T-cell (primary cell): ENCODE measurements at places on chromosomes 7 and 10.

- no peak for DNase-seq
Observed at GRCh38 chr7:108059526-108059925, 56.6 kb upstream of the LAMB1 start.

DNA sequence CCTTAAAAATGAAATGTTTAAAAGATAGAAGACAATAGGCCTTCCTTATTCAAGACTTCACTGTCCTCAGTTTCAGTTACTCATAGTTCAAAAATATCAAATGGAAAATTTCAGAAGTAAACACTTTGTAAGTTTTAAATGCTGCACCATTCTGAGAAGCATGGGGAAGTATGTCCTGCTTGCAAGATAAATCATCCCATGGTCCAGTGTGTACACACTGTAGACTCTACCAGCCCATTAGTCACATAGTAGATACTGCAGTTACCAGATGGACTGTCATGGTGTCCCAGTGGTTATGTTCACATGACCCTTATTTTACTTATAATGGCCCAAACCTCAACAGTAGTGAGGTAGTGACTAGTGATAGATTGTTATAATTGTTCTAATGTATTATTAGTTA, 69.5 kb downstream of the PTPN12 start:
- no peak for DNase-seq

- no peak for DNase-seq
Observed at GRCh38 chr7:38425509-38425908, 152.1 kb upstream of the TARP start.

GRCh38 chr10:124827474-124827873, 25.9 kb downstream of the ABRAXAS2 start:
- no peak for DNase-seq

- no peak for DNase-seq
Observed at GRCh38 chr7:31939076-31939475, 131.1 kb downstream of the PDE1C start.

DNA sequence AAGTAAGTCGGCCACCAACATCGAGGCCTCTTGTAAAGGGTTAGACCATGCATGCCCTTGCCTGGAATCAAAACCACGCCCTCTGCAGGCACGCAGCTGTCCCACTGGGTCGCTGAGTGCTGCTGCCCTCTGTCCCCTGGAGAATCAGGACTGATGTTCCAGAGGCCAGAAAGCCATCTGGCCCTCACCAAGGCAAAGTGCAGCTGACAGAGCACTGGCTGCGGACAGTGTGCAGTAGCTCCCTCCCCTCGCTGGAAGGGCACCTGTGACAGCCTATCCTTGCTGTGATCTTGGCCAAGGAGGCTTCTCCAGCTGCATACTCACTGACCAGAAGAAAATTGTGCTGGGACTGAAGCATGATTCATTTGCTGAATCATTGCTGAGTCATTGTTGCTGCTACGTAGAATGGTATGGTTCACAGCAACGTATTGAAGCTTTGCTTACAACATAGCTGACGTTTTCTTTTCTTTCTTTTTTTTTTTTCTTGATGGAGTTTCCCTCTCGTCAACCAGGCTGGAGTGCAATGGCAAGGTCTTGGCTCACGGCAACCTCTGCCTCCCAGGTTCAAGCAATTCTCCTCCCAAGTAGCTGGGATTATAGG, 30.4 kb downstream of the DDC start:
- no peak for DNase-seq

GRCh38 chr10:12062754-12063482, 5.8 kb upstream of the DHTKD1 start:
- DNase-seq, result no peak

GRCh38 chr7:120856198-120856597, 1.7 kb downstream of the TSPAN12 start:
- no peak for DNase-seq

- DNase-seq, result no peak
Observed at GRCh38 chr10:43282881-43283280, 16.0 kb upstream of the RASGEF1A start.

- DNase-seq, result no peak
Observed at GRCh38 chr10:126392469-126392868, 4.2 kb upstream of the ADAM12 start.

DNA sequence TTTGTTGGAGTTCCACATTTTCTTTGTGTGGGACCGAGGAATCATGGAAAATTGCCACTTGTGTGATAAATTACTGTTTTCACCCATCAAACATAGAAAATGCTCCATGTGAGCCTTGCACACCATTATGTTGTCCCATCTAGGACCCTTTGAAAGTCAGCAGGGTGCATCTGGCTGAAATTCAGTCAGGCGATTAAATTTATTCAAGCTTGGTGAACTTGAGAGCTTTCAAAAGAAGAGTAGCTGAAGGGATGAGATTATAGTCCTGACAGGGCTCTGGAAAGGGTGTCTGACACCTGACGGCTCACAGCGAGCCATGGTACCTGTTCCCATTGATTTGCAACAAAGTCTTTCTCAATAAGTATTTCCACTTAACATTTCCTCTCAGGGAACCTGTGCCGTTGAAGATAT, 399.7 kb upstream of the ETV1 start:
- DNase-seq, result no peak

DNA sequence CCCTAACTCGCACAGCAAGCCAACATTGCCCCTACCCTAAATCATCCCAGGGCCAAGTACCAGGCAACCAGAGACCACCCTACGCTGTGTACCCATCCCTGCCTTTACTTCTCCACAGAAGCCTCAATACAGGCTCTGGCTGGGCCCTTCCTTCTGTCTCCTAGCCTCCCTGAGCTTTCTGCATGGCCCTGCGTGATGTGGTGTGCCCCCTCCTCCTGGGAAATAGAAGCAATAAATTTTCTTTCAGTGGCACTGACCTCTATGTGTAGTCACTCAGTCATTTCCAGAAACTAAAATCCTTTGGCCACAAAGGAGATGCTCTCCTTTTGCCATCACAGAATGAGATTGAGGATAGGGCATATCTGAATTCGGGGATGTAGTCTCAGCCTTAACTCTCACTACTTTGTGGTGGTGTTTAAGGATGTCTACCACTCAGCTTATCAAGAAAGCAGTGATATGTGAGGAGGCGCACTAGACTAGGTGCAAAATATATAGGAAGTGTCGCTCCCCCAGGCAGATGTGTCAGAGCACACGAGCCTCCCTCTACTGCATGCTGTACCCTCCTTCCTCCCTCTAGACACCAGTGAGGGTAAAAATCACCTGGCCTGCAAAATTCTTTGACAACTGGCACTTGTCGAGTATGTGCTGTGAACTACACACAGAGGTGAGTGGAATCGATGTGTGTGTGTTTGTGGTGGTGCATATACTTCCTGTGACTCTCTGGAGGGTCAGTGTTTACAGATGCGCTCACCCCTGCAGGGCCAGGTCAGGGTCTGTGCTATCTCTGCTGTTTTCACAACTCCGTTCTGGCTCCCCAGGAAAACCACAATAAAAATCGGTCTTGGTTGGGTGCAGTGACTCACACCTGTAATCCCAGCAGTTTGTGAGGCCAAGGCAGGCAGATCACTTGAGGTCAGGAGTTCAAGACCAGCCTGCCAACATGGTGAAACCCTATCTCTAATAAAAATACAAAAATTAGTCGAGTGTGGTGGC, 825.9 kb upstream of the IGFBP3 start:
- DNase-seq, result no peak

DNA sequence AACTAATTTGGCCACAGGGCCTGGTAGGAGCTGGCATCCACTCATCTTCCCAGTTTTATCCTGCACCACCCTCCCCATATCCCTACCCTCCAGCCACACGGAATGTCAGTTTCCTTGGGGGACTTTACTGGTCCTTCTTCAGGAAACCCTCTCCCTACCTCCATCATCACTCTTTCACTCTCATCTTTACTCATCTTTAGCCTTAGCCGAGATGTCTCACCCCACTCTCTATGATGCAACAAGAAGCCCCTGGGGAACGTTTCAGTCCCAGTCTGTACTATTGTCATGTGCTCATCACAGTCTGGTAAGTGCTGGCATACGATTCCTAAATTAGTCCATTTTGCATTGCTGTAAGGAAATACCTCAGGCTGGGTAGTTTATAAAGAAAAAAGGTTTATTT, 34.9 kb upstream of the TMEM248 start:
- DNase-seq, result no peak

GRCh38 chr7:118855290-118855689, 630.8 kb downstream of the ANKRD7 start:
- no peak for DNase-seq

DNA sequence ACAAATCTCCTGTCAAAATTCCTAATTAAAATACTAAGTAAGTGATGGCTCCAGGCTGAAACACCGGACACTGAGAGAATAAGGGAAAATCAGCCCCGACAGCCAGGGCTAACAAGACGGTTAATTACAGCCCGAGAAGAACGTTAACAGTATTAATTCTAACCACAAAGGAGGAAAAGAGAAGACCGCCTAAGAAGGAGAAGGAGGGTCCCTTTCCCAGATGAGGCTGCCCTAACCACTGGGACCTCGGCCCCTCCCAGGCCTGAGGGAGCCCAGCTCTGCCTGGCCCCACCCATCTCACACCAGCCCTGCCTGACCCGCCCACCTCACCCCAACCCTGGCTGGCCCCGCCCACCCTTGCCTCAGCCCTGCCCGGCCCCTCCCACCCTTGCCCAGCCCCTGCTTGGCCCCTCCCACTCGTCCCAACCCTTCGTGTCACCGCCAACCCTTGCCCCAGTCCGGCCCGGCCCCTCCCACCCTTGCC, 51.3 kb downstream of the PWWP2B start:
- DNase-seq, result no peak

- DNase-seq, result no peak
Observed at GRCh38 chr10:4733150-4733842, 92.7 kb upstream of the AKR1E2 start.

GRCh38 chr7:7177044-7177517, 5.3 kb upstream of the C1GALT1 start:
- no peak for DNase-seq

DNA sequence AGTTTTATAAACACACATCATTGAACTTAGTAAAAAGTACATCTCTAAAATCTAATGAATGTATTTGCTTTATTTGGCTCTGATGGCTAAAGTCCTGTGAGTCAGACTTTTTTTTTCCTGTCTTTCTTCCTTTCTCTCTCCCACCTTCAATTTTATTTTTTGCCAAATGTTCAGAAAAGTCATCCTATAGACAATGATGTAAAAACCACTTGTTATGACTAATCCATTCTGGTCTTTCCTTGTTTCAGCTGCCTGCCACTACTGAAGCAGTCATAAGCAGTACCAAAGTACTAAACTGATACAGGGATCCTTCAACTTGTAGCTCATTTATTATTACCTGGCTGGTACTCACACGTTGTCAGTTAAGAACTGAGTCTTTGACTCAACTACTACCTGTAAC, 23.9 kb downstream of the HECTD2 start:
- no peak for DNase-seq

- no peak for DNase-seq
Observed at GRCh38 chr7:55212838-55213237, 152.3 kb upstream of the LANCL2 start.

DNA sequence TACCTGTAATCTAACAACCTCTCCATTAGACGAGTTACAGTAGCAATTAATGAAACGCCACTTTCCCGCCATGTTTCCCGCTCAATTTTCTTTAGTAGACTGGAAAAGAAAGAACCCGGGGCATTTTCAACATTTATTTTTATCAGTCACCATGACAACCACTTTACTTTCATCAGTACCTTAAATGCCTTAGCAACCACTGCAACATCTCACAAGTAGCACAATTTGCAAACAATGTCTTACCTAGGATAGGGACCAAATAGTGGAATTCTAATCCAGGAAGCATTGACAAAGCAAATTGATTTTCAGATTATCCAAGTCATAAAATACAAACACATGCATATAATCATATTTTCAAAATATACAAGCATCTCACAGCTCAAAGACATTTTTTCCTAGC, 221.6 kb upstream of the IMMP2L start:
- no peak for DNase-seq

DNA sequence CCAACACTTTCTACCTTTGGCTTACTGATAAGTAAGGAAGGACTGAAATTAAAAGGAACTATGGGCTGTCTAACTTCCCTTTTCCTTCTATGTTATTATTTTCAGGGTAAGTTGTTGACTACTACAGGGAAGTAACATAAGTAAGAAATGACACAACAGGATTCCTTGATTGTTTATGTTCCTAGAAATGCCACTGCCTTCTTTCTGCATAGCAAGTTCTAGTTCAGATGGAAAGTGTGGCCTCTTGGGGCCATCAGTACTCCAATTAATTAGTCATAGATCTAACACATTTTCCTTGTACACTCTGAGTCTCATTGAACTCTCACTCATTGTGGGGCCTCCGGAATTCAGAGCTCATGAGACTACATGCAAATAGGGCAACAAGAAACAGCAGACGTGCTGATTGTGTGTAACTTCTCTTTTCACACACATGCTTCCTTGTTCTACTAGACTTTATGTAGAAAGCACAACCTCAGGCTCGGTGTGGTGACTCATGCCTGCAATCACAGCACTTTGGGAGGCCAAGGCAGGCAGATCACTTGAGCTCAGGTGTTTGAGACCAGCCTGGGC, 35.3 kb upstream of the HIBADH start:
- no peak for DNase-seq
